ENCODE measurements at places on chromosomes 13 and 19.

DNA sequence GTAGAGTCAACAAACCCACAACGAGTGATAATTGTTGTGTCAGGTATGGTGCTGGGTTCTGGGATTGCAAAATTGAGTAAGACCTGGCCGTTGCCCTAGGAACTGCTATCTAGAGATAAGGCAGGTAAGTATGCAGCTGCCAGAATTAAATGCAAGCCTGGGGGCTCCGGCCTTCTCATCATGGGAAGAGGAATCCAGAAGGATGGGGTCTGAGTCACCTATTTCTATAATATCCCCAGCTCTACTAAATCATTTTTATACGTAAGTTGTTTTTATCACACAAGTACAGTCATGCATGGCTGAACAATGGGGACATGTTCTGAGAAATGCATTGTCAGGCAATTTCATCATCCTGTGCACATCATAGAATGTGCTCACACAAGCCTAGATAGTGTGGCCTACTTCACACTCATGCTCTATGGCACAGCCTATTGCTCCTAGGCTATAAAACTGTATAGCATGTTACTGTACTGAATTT is 203.0 kb downstream of the KLF5 start:
- no peak for DNase-seq

- no peak for DNase-seq
Observed at GRCh38 chr13:75485286-75486062, 3.5 kb upstream of the TBC1D4 start.

DNA sequence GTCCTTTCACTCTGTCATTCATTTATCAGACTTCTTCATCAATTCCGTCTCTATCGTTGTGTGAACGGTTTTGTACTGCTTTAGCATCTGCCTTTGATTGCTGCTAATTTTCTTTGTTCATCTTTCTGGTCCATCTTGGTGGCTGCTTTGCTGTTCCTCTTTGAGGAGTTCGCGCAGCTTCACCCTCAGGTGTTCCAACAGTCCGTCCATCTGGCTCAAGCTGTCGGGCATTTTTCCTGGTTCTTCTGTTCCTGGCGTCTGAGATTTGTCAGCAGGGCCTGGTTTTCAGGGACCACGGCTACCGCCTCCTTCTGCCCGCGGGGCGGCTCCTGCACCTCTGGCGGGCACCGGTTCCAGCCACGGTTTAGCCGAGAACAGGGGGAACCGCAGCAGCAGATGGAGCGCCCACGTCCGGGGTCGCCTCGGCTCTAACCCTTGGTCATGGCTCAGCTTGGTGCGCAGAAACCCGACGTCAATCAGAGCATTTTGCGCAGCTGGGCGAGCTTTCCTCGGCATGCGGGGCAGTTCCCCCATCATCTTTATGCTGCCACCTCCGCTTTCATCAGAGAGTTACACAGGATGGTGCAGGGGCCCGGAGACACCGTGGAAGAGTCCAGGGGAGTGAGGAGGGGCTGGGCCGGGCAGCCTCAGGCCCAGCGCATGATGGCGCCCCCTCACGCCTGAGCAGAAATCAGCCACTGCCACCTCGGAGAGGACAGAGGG is 89.5 kb downstream of the ZNF100 start:
- peak; percentile 37 for DNase-seq

- DNase-seq = no peak
Observed at GRCh38 chr13:114166381-114167131, 12.5 kb upstream of the CFAP97D2 start.

DNA sequence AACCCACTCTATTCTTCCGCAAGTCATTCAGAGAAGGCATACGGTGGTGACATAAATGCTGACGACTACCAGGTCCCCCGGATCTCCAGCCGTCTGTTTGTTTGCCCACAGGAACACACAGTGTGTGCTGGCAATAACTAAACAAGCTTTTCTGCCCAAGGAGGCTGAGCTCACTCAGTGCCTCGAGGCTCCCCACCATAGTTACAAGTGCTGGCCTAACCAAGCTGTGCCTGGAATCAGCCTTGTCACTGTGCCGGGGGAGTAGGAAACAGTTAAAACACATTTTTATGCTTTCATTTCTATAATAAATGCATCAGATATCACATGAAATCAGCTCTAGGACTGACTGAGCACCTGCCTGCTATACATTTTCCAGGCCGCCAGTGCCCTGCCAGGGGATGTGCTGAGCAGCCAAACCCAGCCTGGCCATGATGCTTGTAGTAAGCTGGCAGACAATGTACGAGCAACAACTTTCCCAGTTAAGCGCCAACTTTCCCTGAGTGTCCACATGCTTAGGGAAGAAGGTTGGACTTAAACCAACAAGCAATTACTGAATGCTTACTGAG is 28.1 kb downstream of the BRD4 start:
- DNase-seq = no peak

- peak; percentile 91 for DNase-seq
Observed at GRCh38 chr19:7944177-7944761, 803 bp upstream of the TIMM44 start.

DNA sequence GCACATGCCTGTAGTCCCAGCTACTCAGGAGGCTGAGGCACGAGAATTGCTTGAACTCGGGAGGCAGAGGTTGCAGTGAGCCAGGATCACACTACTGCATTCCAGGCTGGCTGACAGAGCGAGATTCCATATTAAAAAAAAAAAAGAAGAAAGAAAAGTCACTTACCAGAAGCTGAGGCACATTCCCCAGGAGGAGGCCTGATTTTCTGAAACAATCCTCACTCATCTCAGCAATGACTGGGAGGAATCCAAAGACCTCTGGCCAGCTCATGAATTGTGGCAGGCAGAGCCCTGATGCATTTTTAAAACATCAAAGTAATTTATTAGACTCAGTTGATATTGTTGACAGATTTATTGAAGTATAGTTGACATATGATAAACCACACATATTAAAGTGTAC is 206.3 kb downstream of the FOXO1 start:
- DNase-seq = no peak
